ENCODE measurements at places on chromosomes 1 and 21. TPM values are rescaled to one million over a fixed set of nuclear protein-coding genes. Genes with fewer than 3 reads are reported as not detected.

DNA sequence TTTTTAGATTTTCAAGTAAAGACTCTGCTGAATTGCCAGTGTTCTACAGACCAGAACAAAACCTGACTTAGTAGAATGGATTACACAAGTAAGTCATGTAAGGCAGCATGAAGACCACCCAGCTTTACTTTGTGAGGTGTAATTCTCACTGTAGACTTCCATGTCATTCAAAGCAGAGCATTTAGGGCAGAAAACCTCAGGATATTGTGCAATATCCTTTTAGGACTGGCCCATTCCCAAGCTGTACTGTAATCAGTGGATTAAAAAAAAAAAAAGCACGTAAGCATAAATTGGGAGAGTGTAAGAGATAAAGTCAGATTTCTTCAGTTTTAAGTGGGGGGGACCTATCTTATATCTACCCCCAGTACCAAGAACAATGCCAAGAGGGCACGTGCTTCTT lies 380.5 kb upstream of the PRMT6 start:
- no peak for DNase-seq

DNA sequence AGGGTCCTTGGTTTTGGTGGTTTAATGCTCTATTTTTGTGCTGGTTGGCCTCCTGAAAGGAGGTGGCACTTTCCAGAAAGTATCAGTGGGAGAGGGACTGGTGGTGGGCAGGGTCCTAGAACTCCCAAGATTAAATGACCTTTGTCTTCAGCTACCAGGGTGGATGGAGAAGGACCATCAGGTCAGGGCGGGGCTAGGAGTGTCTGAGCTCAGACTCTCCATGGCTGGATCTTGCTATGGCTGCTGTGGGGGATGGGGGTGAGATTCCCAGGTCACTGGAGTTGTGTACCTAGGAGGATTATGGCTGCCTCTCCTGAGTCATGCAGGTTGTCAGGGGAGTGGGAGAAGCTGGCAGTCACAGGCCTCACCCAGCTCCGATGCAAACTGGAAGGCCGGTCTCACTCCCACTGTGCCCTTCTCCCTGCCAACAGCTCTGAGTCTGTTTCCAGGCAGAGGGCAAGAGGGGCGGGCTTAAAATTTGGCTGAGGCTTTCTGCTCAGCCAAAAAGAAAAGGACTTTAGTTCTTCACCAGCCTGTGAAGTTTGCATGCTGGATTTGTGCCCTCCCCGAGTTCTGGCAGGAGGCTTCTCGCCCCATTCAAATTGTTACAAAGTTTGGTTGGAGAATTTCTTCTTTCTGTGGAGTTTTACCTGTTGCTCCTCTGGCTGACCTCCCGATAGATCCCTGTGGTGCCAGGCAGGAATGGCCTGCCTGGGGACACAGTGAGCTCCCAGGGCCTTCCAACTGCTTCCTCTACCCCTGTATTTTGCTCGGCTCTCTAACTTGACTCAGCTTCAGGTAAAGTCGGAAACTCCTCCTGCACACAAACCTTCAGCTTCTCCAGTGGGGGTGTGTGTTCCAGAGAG lies 13.1 kb upstream of the KYAT3 start:
- DNase-seq: no peak

GRCh38 chr1:159473335-159473734 lies 33.8 kb downstream of the OR10J1 start:
- DNase-seq: peak; percentile 33

The CACNA1E gene
- total RNA-seq: not detected

The LUZP1 gene
- total RNA-seq: 29.4 TPM

DNA sequence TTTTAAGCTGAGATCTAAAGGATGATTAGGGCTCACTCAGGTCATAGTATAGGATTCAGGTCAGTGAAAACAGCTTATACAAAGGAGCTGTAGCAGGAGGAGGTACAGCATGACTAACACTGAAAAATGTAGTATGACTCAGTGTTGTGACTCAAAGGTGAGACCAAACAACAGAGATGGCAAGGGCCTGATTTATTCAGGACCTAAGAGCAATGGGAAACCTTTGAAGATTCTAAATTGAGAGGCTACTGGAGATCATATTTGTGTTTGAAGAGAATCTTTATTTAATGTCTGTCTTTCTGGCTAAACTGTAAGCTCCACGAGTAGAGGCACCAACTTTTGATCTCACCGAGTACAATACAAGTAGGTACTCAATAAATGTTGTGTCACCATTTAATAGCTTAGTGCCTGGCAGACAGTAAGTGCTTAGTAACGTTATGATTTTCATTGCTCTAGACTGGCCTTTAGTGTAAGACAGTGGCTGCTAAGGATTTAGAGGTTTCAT lies 43.5 kb downstream of the PRKAA2 start:
- peak; percentile 67 for DNase-seq

DNA sequence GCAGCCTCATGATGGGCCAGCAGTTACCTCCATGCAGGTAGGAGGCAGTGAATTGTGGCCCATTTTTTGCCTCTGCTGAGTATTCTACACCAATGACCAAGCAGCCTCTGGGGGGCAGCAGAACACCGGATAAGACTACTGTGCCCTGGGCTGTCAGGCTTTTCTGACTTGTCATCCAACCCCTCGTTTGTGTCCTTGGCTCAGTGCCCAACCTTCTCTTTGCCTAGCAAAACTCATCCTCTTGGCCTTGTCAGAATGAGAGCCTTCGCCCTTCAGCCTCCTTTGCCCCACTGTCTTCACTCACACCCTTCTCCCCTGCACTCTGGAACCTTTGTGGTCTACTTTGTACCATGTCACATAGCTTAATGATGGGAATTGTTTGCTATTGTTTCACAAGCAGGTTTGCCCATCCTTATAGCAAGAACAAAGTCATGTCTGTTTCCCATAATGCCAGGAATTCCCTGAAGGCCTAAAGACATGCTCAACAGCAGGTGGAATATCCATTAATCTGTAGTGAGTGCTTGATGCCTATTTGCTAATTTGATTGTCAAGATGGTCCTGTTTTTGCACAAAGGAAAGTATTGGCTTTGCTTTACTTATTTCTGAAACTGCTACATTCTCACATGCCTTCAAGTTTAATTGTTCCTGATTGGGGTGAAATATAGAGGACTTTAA lies 255.9 kb downstream of the HHAT start:
- peak; percentile 56 for DNase-seq

- no peak for DNase-seq
Measured at GRCh38 chr1:247407180-247407616, 8.8 kb upstream of the NLRP3 start.

The CEP350 gene
- total RNA-seq: 46.6 TPM

DNA sequence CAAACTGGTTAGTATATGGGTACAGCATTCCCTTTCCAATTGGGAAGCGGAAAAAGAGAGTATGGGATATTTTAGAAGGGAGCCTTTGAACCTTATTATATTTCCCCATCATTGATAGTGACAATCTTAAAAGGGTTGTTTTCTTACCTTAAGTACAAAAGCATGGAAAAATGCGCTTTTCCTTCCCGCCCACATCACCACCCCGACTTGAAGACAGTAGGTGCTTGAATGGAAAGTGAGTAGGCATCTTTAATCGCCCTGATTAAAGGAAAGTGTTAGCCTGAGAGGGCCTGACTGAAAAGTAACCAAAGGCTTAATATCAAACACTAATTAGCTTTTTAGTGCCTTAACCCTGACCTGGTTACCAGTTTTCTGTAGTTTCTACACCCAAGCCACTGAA lies 15.4 kb downstream of the GGPS1 start:
- DNase-seq: no peak

DNA sequence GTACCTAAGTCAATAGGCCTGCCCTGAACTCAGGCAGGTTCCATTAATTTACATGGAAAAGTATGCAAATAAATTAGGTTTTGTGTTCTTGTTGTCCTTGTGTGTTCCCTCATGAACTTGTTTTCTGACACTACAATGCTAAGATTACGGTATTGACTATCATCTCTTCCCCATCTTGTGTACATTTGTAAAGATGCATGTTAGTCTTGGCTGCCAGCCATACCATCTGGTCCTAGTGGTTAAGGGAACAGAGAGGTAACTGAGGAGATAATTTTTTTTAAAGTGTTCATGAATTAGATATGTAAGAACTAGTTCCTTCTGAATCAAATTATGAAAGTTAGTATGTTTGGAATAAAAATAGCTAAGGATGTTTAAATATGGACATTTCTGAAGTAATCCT lies 167.6 kb upstream of the ADAMTS5 start:
- DNase-seq: no peak

The KRTAP6-2 gene
- not detected for total RNA-seq
